ENCODE measurements at places on chromosomes 5 and 9.

DNA sequence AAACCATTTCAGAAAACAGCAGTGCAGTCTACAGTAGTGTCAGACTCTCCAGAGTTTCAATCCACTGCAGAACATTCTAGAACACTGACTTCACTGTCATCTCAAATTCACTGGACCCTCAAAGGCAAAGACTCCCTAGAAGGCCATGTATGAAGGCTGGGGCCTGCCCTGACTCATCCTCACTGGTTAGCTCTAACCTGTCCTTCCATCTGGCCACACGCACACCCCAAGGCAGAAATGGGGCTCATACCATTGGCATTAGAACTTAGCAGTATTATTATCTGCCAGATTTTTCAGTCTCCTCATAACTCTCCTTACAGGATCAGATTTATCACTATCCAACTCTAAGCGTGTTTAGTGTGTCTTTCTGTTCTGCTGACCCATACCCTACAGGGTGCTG is 20.4 kb downstream of the S1PR3 start:
- DNase-seq: no peak

DNA sequence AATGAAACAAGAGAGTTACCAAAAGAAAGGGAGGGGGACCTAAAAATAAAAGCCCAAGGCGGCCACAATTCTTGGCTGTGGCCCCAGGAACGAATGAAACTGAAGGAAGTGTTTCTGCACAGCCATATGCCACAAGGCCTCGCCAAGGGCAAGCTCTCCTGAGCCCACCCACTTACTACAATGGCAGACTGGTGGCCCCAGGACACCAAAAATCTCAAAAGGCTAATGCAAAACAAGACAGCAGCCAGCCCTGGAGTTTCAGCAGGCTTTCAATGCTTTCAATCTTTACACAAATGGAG is 4.0 kb downstream of the CAMSAP1 start:
- no peak for DNase-seq

DNA sequence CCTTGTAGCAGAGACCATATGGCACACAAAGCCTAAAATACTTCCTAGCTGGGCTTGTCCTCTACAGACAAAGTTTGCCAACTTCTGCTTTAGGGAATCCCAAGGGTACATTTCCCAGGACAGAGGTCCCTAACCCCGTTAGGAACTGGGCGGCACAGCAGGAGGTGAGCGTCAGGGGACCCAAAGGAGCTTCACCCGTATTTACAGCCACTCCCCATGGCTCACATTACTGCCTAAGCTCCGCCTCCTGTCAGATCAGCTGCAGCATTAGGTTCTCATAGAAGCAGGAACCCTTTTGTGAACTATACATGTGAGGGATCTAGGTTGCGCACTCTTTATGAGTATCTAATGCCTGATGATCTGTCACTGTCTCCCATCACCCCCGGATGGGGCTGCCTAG is 88.5 kb upstream of the TRPM3 start:
- no peak for DNase-seq

DNA sequence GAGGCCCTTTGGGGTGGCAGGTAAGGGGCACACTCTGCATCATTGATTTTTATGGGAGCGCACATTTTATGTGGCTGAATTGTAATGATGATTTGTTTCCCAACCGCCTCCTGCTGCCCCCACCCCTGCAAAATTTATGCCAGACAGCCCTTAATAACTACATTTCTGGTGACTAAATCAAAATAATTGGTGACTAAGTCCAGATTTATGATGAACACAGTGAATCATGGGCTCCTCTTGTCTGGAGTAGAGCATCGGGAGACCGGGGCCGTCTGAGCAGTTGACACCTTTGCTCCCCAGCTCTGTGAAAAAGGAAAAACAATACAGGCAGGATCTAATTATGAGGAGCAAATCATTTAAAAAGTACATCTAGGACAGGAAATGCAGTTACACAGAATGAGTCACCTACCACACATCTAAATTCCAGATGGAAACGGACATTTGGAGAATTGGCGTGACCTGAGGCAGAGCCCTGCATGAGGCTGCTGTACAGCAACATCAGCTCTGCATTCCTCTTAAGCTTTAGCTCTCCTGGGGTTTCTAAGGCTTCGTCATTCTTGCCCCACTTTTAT is 58.9 kb downstream of the DOCK2 start:
- DNase-seq: no peak

DNA sequence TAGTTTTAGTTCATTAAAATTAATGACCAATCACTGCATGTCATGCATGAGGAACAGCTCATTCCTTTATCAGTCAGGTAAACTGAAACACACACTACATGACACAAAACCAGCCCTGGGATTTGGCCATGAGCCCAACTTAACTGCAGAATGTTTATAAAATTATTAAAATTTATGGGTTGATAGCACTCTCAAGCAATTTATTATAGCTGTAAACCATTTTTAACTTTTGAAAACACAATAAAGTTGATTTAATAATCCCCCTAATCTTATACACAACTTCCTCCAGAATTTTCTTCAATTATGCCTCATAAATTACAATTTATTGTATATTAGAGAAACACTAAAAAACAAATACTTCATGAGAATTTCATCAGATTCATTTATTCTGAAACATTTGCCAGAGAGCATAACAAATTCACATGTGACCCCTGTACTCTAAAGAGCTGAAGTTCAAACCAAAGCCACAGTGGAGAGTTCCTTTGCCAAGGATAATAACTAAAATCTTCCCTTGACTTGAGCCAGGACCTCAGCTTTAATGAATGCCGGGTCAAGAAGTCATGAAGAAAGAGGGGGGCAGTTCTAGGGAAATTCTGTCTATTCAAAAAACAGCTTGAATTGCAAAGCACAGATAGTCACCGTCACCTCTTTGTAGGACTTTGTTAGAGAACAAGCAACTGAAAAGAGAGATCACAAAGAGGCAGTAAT is 763.7 kb upstream of the GRAMD2B start:
- no peak for DNase-seq

- DNase-seq: no peak
These were observed 179.5 kb downstream of the ATP10B start for GRCh38 chr5:160672521-160672920.

- no peak for DNase-seq
These were observed 84.7 kb upstream of the SLIT3 start for GRCh38 chr5:169385636-169386035.

DNA sequence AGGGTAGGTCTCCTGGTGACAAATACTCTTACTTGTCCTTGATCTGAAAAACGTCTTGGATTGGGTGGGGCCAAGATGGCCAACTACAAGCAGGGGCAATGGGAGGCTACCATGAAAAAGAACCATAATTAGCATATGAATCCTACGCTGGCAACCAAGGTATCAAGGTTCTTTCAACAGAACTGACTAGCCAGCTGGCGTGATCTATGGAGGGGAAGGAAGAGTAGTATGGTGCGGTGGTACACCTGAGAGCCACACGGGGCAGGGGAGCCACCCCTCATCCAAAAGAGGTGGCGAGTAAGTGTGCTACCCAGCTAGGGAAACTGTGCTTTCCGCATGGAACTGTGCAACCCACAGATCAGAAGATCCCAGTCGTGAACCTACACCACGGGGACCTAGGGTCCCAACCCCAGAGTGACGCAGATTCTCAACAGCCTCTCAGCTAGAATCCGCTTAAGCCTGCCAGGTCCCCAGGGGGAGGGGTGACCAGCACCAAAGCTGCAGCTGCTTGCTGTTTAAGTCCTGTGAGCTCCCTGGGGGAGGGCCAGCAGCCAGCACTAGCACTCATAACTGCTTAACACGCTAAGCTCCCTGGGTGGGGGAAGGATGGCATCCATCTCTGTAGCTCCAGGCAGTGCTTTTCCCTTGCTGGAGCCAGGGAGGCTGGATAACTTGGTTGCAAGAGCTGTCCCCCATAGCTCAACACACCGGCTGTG is 334.8 kb downstream of the FBXL17 start:
- no peak for DNase-seq

DNA sequence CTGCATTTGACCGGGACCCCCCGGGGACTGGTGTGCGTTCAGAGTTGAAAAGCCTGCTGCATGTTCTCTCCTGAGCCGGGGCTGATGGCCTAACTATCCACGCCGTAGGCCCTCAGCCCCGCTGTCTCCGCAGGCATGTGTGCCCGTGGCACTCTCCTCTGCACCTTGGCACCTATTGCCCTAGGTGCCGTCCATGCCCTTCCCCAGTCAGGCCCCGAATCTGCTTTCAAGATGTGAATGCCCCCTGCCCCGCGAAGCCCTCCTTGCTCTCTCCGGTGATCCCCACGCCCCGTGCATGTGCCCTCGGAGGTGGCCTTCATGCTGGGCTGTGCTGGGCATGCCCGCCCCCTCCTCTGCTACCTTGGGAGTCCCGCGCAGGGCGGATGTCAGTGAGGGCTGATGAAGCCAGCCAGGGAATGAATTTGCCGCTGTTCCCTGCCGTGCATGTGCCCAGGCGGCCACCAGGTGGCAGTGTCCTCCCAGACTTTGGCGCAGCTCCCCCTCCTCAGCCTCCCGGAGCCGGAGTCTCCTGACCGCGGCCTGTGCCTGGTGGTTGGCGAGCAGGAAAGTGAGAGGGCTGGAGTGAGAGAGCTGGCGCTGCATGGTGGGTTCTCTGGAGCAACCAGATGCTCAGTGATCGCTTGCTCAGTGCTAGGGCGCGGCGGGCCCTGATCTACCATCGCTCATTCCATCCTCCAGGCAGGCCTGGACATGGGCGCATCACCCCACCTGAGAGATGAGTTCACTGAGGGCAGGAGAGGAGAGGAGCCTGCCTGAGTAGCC is 112.9 kb upstream of the LMX1B start:
- peak; percentile 81 for DNase-seq

GRCh38 chr9:21970800-21971640 is 23.2 kb downstream of the CDKN2A start:
- DNase-seq: no peak

- DNase-seq: no peak
These were observed 14.2 kb upstream of the PHF2 start for GRCh38 chr9:93562157-93562556.

DNA sequence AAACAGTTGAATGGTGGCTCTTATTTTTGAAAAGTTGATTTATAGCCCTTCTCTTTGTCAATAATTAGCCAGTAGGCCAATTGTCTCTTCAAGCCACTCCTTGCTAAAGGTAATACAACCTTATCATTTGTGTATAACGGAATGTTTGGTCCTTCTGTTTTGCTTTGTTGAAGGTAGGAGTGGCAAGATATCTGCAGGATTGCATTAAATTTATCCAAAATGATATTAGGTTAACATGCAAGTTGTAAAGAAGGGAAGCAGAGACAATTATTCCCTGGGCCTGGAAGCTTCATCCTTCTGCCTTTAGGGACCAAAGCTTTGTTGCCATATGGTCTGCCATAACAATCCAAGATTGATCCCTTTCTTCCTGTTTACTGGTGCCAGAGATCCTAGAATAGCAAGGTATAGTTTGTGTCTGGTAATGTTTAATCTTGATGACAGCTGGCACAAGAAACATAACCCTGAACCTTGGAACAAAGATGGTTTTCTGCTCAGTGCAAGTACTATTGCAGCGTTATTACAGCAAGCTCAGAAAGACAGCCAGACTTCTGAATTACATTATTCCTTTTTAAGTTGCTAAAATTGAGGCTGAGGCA is 15.5 kb upstream of the FSD1L start:
- DNase-seq: no peak

DNA sequence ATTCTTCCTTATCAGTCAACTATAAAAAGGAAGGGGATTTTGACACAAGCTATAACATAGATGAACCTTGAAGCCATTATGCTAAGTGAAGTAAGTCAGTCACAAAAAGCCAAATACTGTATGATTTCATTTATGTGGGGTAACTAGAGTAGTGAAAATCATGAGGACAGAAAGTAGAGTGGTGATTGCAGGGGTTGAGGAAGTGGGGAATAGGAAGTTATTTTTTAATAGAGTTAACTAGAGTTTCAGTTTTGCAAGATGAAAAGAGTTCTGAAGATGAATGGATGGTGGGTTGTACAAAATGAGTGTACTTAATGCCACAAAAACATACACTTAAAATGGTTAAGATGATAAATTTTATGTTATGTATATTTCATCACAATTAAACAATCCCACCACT is 65.4 kb upstream of the FAM174A start:
- DNase-seq: no peak

GRCh38 chr5:36590513-36591286 is 15.7 kb upstream of the SLC1A3 start:
- no peak for DNase-seq

DNA sequence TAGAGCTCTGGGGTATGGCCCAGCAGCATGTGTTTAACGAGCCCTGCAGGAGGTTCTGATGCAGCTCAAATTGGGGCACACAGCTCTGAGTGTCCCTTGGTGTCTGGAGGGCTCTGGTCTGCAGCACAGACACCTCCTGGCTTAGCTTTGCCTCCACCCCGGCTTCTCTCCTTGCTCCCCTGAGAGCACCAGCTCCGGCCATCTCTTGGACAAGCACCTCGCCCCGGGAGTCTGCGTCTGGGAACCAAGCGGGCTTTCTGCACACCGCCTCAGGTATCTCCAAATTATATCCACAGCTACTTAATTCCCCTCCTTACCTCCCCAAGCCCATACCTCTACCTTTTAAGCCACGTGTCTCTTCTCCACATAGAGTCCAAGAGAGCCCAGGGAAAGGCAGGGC is 83.7 kb upstream of the IRX4 start:
- DNase-seq: no peak

- no peak for DNase-seq
These were observed 2.5 kb upstream of the PSMD5 start for GRCh38 chr9:120845255-120845654.

DNA sequence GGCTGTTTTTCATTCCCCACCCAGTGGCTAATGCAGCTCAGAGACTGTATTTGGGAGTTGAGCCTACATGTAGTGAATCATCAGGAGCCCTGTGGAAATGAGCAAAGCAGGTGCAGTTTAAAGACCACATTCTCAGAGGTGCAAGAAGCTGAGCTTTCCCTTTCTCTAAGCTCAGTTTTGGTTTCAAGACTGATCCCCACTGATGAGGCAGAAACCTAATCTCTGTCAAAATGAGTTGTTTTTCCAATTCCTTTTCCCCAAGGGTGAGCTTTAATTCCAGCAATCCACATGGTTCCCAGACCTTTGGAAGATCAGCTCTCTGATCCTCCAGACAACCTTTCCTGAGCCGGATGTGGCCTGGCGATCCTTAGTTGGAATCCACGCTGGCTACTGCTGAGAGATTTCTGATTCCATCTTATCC is 420.5 kb downstream of the EBF1 start:
- no peak for DNase-seq

- no peak for DNase-seq
These were observed 3.9 kb downstream of the GLIPR2 start for GRCh38 chr9:36140086-36141084.

DNA sequence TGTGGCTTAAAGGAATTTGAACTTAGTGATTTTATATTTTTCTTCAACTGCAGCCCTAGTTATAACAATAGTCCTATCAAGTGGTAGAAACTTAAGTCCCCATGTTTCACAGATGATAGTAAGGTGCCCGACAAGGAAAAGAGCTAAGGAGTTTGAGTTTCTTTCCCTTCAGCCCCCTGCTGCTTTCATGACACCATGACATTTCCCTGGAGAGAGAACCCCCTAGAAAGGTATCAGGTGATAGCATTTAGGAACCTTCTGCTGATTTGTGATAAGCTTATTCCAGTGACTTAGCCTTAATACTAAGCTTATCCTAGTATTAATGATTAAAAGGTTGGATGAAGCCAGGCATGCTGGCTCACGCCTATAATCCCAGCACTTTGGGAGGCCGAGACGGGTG is 623.8 kb upstream of the TYRP1 start:
- no peak for DNase-seq

- DNase-seq: no peak
These were observed 272.7 kb downstream of the NR3C1 start for GRCh38 chr5:143130613-143131305.

- no peak for DNase-seq
These were observed 37.0 kb downstream of the STRBP start for GRCh38 chr9:123231421-123231820.

All from hematopoietic multipotent progenitor cell treated with erythropoietin and hydrocortisone succinate and interleukin-3 and kit ligand, for 4 days (in vitro differentiated cells).